Activated gamma-delta T cell treated with Interleukin-2 at 50 U/mL for 16 hours (primary cell): ENCODE measurements at places on chromosomes 1 and 21.

- no peak for DNase-seq
Measured at GRCh38 chr1:104987210-104987609, 1237.5 kb downstream of the AMY1C start.

- no peak for DNase-seq
Measured at GRCh38 chr1:213724640-213725536, 262.9 kb upstream of the PROX1 start.

DNA sequence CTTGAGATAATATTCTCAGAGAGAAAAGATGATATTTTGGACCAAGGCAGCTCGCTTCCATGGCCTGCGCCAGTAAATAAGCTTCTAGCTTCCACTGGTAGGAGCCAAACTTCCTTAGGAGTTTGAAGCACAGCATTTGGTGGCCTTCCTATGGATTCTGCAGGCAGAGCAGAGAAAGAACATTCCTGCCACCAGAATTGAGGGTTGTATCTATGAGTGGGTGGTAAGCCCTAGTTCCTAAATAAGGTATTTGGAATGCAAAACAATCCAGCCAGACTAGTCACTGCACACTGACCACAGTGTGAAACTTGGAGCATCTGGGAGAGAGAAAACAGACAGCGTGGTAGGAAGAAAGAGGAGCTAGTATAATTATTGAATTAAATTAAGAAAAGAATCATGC, 54.1 kb upstream of the BCAR3 start:
- no peak for DNase-seq

GRCh38 chr1:41920658-41921057, 1.9 kb upstream of the HIVEP3 start:
- no peak for DNase-seq

DNA sequence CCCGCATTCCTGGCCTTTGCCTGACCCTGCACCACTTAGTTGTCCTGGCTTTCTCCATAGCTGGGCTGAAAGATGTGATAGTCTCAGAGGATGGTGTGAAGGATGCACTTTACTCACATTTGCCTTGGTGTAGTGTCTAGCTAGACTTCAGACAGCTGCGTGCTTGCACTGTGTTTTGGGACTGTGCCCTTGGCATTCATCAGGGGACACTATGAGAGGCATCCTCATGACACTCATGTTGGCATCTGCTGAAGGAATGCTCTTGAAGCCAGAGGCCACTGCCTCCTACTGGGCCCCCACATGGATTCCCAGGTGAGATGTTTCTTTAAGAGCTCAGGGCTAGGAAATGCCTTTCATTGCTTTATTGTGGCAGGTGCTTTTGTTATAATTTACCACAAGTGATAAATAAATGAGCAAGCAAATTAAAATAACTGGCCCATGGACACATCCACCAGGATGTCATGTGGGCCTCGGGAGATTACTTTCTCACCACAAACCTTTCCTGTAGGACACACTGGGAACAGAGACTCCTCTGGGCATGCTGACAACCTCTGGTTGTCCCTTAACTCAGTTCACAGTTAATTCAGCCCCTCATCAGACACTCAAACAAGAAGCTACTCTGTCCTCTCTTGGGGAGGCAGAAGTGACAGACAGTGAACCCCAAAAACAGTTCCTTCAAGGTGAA, 99.4 kb upstream of the SPATA6 start:
- no peak for DNase-seq

DNA sequence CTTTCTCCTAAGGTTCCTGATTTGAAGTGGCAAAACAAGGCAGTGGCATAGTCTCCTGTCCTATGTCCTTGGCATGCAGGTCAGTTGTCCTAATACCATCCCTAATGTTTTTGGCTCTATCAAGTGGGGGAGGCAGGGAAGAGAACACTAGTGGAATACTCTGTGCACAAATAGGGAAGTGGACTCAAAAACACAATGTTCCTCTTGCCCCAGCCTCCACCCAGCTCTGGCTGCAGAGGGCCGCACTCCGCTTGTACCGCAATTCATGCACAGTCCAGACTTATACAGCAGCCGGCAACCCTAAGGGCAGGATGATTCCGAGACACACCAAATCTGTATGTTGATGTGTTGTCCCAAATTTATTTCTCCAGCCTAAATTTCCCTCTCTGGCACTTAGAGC, 14.5 kb downstream of the PLEKHO1 start:
- no peak for DNase-seq

GRCh38 chr1:246724731-246725095, 504 bp downstream of the SCCPDH start:
- DNase-seq = no peak

GRCh38 chr1:28790377-28791035, 21.5 kb upstream of the OPRD1 start:
- no peak for DNase-seq

DNA sequence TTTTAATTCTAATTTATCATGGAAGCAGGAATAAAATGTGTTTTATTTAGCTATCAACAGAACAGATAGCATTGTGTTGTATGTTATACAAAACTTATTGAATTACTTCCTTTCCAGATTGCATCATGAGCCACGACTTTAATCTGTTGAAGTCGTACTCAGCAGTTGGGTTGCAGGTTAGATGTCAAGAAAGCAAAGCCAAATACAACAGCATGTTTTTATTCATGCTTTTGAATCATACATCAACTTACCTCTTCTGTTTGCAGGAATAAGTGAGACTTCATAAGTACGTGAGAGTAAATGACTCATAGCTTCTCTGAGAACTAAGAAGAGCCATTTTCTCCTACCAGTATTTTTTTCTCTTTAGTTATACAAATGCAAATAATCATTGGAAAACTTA, 110.8 kb upstream of the ADGRL4 start:
- no peak for DNase-seq

DNA sequence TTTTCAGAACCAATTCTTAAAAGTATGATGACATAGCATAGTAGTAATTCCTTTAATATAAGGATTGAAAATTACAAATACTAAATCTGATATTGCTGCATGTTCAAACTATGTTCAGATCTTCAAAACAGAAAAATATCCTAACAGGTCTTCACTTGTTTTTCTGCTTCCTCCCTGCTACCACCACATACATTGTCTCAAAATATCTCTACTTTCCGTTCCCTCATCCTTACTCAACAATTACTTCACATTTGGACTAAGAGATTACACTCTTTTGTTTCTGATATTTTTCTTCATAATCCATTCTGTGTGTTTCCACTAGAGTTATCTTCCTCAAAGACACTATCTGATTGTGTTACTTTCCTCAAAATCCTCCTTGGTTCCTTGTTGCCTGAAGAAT, 125.1 kb downstream of the NEK7 start:
- no peak for DNase-seq

DNA sequence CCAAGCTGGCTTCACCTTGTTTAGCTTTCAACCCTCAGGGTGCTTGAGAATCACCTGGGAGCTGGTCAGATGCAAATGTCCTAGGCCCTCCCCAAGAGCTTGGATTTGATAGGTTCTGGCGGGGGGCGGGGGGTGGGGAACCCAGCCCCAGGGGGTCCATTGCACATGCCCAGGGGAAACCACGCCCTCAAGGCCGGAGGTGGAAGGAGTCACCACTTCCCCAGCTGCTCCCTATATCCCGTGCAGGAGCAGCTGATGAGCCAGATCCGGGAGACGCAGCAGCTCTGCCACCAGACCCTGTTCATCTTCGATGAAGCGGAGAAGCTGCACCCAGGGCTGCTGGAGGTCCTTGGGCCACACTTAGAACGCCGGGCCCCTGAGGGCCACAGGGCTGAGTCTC, 5.8 kb downstream of the TOR3A start:
- no peak for DNase-seq

GRCh38 chr1:38073534-38074301, 27.1 kb upstream of the POU3F1 start:
- no peak for DNase-seq

DNA sequence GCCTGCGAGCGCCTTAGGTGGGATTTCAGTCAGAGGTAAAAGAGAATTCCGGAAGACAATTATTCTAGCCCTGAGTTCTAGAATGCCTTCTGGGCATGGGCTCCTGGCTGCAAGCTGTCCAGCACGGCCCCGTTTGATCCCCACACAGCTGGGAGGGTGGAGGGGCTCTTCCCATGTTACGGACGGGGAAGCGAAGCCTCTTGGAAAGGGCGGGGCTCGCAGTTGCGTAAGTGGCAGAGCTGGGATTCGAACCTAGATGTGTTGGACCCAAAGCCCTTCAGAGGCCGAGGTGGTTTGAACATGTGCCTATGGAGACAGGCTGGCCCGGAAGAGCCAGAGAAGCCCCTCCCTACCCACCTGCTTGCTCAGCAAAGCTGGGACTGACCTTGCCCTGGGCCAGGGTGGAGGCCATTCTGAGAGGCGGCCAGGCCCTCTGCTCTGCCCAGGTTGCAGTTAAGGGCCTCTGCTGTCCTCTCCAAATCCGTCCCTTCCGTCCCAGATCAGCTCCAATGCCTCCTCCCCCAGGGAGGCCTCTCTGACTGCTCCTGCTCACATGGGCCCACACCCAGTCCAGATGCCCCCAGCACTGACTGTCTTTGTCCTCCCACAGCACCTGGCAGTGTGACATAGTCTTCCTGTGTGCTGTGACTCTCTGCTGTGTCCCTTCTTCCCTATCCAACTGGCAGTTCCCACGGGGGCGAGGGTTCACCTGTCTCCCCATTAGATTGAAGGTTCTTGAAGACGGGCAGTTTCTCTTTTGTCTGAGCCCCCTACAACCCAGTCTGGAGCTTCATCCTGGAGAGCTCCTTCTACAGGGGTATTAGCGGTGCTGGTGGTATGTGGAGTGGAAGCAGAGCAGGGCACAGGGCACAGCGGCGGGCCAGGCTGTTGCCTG, 1.2 kb upstream of the HSPB7 start:
- no peak for DNase-seq

DNA sequence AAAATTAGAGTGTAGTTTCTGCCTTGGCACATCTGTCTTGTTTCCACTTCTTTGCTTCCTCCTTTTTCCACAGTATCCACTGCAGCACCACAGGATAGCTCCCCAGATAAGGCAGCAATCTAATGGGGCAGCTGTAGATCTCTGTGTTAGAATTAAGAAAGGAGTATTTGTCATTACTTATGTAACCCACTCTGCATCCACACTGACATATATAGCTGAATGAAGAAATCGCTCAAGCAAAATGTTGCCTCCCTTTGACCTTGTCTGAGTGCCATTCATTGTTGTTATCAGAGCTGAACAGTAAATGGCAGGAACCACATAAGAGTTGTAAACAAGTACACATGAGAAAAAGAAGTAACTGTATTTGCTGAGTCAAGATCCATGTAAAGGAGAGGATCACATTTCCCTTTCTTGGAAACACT, 45.9 kb upstream of the DPH5 start:
- DNase-seq = no peak

GRCh38 chr1:45365051-45365450, 24.8 kb upstream of the MUTYH start:
- no peak for DNase-seq

- no peak for DNase-seq
Measured at GRCh38 chr21:31554511-31555022, 104.9 kb upstream of the SOD1 start.

GRCh38 chr1:99503276-99503747, 142.6 kb upstream of the PALMD start:
- DNase-seq = no peak

GRCh38 chr1:155209312-155209721, 822 bp downstream of the MTX1 start:
- no peak for DNase-seq

DNA sequence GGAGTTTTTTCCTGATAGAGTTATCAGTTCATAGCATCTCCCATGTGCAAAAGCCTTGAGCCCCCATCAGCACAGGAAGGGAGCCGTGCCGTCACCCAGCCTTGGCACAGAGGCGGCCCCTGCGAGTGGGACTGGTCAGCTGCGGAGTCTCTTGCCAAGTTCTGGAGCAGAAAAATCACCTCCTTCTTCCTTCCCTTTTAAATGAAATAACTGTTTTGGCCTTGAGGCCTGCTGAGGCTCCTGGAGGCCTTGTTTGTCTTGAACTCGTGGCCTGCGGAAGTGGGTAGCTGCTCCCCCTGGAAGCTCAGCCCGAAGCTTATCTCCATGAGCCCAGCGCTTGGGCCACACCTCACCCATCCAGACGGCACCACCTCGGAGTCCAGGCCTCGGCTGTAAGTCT, 145.7 kb upstream of the TMEM51 start:
- DNase-seq = no peak

GRCh38 chr1:7810395-7810794, 26.3 kb downstream of the PER3 start:
- DNase-seq = no peak

DNA sequence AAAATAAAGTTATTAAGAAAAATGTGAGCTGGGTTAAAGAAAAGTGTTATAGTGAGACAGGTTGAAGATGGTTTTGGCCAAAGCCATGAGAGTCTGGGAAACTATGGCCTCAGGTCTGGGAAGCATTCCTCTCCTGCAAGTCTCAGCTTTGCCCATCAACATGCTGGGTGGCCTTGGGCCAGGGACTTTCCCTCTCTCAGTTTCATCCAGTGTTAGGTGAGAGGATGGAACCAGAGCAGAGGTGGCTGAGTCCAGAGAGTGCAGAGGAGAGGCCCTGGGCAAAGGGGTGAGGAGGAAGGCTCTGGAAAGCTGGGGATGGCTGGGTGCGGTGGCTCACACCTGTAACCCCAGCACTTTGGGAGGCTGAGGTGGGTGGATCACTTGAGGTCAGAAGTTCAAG, 10.5 kb downstream of the PADI2 start:
- no peak for DNase-seq

GRCh38 chr1:62082456-62083363, 111.9 kb upstream of the L1TD1 start:
- peak; percentile 6 for DNase-seq

- no peak for DNase-seq
Measured at GRCh38 chr1:101435831-101436511, 199.2 kb downstream of the S1PR1 start.

GRCh38 chr21:37378700-37379139, 12.1 kb downstream of the DYRK1A start:
- no peak for DNase-seq

GRCh38 chr1:85359874-85360721, 83.7 kb upstream of the BCL10 start:
- DNase-seq = no peak

DNA sequence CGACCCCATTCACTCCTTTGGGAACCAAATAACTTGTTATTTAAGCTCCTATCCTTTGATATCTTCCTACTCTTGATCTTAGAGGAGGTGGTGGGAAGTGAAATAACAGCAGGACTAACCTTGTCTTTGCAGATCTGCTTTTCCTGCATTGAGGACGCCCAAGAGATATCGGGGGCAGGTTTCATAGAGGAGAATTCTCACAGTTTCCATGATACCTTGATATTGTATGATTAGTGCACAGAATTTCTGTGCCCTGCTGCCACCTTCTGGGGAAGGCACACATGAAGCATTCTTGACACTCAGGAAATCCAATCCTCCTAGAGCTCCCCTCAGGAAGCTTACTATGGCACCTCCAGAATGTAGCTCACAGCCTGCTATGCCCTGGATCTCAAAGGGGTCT, 1.6 kb downstream of the CD1B start:
- DNase-seq = no peak

- DNase-seq = no peak
Measured at GRCh38 chr1:189697113-189697512, 780.6 kb downstream of the BRINP3 start.

GRCh38 chr1:101161619-101162018, 75.2 kb upstream of the S1PR1 start:
- DNase-seq = no peak
